Skeletal muscle cell (primary cell): ENCODE measurements at places on chromosomes 7 and 10.

DNA sequence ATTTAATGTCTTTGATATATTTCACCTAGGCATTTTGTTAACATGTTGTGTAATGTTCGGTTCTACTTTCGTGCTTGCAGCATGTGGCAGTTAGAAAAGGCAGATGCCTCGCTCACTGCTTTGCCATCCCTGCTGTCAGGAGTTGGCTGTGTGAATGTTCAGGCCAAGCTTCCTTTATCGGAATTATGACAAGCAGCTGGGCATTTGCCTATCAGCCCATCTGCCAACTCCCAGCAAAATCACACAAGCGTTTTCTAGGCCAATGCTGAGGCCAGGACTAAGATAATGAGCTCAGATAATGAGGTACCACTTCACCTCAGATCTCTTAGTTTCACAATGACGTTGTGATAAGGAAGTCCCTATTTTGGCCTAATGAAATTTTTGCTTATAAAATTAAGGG, 212.7 kb upstream of the FAM3C start:
- no peak for DNase-seq

GRCh38 chr7:50349963-50350944, 45.7 kb downstream of the IKZF1 start:
- DNase-seq, result no peak

GRCh38 chr7:290554-291372, 793 bp downstream of the FOXL3 start:
- DNase-seq, result no peak

GRCh38 chr7:132482866-132483265, 93.4 kb downstream of the PLXNA4 start:
- no peak for DNase-seq

- DNase-seq, result no peak
These were observed 124.3 kb upstream of the WNT16 start for GRCh38 chr7:121204537-121204936.

GRCh38 chr10:88115968-88116367, 252.5 kb downstream of the PTEN start:
- peak; percentile 39 for DNase-seq

GRCh38 chr7:44976746-44977196, 2.0 kb downstream of the MYO1G start:
- no peak for DNase-seq

DNA sequence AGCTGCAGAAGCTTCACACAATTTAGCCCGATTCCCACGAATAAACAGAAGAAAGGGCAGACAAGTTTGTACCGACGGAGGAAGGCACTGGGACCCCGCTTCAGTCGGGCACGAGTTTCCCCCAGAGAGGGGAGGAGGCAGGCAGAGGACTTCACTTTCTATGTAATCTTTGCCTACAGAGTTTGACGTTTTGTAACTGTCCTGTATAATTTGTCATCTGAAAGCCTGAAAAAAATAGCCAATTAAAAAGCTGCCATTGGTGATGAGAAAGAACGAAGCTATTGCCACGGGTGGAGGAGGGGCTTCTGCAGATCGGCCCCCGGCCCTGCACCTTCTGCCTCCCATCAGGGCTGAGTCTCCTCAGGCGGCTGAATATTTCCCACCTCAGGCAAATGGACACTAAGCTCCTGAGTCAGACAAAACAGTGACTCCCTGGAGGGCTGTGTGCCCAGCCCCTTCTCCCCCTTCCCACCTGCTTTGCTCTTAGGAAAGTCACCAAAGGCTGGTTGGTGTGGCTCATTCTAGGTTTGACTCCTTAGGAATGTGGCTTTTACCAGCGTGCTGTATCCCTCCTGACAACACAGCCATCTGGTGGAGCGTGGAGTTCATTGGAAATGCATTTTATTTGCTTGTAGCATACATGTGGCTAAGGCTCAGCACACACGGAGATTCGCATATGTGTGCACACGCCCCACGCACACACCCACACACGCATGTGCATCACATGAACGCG, 117.4 kb downstream of the VIPR2 start:
- DNase-seq, result no peak

DNA sequence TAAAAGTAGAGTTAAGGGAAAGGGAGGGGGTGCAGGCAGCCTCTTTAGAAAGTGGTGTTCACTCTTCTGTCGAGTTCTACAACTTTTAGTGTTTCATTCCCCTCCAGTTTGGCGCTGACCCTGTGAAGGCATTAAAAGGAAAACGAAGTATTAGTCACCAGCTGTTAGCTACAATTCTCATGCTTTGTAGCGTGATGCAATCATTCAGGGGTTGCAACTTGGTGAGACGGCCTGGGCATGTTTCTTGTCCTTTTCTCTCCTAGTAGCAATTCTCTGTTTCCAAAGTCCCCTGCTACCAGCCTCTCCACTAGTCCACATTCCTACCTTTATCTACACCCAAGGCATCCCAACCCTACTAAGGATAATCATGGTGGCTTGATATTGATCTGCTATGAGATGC, 33.7 kb upstream of the DGKI start:
- DNase-seq, result peak; percentile 75

DNA sequence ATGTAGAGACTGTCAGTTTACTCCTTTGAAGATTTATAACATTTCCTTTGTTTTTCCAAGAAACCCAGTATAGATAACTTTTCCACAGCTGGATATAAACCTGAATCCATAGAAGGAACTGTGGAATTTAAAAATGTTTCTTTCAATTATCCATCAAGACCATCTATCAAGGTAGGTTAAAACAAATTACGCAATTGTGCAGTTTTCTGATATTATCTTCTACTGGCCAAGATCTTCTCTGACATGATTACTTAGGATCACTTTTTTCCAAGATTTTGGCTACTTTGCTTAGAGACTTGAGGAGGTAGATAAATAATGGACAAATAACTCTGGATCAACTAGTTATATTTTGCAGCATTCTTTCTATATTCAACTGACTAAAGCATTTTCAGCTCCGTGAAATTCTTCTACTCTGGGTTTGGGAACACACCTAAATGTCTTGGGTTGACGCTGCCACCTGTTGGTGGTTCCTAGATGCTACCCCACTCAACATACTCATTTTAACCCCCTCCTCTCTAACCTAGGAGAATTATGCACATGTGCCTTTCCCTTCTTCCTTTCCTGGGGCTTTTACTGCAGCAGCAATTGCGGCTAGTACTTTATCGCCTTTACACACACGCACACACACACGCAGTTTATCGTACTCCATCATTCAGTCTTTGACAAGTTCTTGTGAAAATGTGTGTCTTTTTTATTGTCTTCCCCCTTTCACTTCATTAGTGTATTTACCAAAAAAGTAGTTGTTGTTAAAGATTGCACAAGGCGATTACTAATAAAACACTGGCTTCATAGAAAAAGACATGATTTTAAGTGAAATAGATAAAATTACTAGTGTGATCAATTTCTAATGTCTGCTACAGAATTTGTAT, 32.7 kb downstream of the ABCB5 start:
- DNase-seq, result no peak

GRCh38 chr10:111392159-111392558, 315.3 kb downstream of the ADRA2A start:
- DNase-seq, result no peak

DNA sequence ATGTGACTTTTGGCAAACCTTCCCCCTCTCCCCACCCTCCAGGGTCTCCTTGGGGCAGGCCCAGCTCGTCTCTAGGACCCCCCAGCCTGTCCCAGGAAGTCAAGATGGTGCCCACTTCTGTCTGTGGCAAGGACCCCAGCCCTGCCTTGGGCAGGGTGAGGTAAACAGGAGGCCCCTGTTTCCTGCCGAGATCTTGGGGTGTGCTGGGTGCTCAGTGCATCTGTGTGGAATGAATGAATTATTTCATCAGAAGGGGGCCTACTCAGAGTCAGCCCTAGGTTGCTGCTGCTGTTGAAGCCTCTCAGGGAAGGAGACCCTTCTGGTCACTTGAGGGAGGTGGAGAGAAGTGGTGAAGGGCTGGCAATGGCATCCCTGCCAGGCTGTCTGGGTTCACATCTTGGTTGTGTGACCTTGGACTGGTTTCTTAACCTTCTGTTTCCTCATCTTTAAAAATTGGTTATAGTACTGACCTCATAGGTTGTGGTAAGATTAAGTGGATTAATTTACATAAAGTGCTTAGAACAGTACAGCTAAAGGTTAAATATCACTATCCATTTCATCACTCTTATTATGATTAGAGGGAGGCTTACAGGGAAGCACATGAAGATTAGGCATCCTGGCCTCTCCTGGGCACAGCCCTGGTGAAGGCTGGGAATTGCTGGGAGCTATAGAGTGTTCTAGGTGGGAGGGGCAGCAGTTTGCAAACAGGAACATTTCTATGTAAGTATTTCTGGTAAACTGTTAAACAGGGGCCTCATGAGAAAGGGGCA, 67.7 kb downstream of the ZMIZ1 start:
- DNase-seq, result no peak

GRCh38 chr10:42929236-42929635, 146.6 kb downstream of the BMS1 start:
- DNase-seq, result no peak

DNA sequence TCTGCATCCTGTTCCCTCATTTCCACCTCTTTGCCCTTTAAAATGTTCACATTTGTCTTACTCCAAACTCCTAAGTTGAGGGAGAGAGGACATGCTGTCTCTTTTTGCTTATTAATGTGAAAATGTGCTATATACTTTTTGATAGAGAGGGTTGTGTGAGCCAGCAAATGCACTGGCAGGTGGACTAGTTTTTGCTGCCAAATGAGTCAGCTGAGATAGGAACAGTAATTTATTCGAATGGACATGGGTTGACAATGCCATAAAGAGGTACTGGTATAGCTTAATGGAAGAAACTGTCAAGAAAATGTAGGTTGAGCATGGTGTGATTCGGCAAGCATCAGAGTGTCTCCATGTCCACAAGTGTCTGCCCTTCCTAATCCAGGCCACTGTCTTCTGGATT, 9.2 kb upstream of the TRUB1 start:
- DNase-seq, result no peak

GRCh38 chr7:27689591-27690164, 27.0 kb upstream of the HIBADH start:
- no peak for DNase-seq

- DNase-seq, result no peak
These were observed 1.3 kb downstream of the ADAM22 start for GRCh38 chr7:87935384-87935706.

- DNase-seq, result no peak
These were observed 68.8 kb downstream of the PCGF5 start for GRCh38 chr10:91289305-91289704.

GRCh38 chr10:125128397-125129075, 31.8 kb downstream of the CTBP2 start:
- no peak for DNase-seq

- no peak for DNase-seq
These were observed 193.2 kb downstream of the LRMDA start for GRCh38 chr10:75624638-75625037.

DNA sequence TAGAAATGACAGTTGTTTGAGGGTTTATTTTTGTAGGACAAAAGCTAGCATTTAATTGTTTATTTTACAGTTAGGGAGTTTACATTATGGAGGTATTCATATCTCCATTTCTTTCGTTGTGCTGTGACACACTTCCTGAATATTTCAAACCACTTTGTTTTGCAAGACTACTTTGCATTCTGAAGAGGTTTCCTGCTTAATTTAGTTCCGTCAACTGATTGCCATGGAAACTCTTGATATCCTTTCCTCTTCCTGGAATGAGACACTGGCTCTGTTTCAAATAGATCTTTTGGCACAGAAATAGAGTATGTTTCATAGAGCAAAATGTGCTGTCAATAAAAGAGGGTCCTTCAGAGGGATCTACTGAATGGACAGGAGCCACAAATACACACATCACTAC, 159.5 kb upstream of the AGR3 start:
- peak; percentile 66 for DNase-seq

- DNase-seq, result peak; percentile 34
These were observed at the start of gene CYTH3 for GRCh38 chr7:6272481-6273323. Gene CYTH3, minus strand, starts transcription at chr7:6272624. Its CDS starts 117 bp downstream, at chr7:6272507.

DNA sequence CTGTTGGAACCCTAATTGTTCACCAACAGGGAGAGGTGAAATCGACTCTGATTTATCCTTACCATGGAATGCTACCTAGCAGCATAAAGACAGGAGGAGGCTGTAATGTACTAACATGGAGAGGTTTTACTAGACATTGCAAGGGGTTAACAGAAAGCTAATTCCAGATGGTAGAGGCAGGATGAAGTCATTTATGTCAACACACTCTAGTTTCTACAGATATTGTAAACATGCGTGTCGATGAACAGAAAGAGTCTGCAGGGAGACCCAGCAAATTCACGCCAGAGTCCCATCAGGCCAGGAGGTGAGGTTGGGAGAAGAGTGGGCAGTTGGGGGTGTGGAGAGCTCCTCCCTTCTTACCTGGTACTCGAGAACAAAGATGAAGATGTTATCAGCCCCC, 7.0 kb downstream of the NPC1L1 start:
- DNase-seq, result no peak

- peak; percentile 96 for DNase-seq
These were observed 36.1 kb upstream of the CCNY start for GRCh38 chr10:35300063-35300699.

- DNase-seq, result no peak
These were observed 72.0 kb downstream of the KMT2C start for GRCh38 chr7:152363798-152364197.

- DNase-seq, result no peak
These were observed 19.4 kb upstream of the ADGRA1 start for GRCh38 chr10:133068111-133069032.

- no peak for DNase-seq
These were observed 44.1 kb upstream of the CDK6 start for GRCh38 chr7:92880212-92881090.

DNA sequence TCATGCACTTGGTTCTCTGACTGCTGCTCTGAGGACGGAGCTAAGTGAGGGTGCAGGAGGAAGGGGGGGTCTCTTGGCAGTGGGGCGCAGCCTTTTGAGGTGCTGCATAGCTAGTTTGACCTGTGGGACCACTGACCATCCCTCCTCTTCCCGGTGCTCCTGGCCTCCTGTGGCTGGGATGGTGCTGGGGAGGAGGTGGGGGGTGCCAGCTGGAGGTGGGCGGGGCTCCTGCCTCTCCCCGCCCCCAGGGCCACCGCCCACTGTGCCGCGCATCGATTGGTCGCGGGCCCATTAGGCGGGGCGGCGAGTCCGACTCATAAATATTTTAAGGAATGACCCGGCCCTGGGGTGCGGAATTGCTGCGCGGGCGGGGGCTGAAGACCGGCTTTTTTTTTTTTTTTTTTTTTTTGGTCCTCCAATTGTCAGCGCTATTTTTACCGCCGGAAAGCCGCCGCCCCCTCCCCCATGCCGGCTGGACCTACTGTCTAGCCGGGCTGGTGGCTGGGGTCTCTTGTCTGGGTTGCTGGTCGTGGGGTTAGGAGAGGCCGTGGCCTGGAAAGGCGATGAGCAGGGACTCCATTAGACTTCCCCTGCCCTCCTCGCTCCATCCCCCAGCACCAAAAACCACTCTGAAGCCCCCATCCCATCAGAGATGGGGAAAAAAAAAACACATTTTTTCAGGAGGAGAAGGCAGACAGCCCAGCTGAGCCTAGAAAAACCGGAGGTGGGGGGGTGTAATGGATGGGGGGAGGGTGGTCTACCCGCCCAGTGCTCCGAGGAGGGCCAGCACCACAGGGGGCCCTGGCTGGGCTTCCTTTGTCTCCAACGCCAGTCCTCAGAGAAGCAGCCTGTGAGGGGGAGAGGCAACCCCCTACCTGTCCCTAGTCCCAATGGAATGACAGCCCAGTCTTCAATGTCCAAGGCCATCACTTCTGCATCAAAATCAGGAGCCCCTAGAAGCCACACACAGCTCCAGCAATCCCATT, 6.4 kb downstream of the SH2B2 start:
- no peak for DNase-seq
